ENCODE measurements at places on chromosomes 12 and 14.

DNA sequence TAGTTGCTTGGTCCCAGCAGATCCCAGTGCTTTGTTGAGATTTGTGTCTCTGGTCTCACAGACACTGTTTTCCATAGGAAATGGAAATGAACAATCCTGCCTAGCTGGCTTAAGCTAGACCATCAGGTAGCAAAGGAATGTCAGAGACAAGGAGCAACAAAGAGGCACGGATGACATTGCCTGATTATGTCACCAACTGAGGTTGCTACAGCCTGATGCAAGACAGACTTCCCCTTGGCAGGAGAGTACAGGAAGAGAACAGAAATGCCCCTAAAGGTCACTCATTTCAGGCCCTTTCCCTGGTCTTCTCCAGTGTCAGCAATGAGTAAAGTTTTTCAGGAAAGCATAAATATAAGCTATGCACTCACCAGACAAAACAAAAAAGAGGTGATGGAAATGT, 2.0 kb upstream of the PRB2 start:
- DNase-seq: no peak

- no peak for DNase-seq
These were observed 71.1 kb downstream of the PTPRR start for GRCh38 chr12:70849265-70849960.

GRCh38 chr14:26180221-26180620, 417.6 kb downstream of the NOVA1 start:
- DNase-seq: no peak

DNA sequence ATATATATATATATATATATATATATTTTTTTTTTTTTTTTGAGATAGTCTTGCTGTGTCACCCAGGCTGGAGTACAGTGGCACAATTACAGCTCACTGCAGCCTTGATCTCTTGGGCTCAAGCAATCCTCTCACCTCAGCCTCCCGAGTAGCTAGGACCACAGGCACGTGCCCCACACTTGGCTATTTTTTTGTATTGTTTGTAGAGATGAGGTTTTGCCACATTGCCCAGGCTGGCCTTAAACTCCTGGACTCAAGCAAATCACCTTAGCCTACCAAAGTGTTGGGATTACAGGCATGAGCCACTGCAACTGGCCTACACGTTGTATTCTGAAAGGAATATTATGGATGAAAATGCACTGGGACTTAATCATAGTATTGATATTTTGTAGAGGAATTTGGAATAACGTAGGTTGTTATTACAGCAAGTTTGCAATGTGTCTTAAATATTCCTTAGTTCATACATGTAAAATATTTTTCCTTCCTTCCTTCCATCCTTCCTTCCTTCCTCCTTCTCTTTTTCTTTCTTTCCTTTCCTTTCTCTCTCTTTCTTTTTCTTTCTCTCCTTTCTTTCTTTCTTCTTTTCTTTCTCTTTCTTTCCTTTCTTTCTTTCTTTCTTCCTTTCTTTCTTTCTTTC, 862 bp downstream of the KLRB1 start:
- DNase-seq: no peak

DNA sequence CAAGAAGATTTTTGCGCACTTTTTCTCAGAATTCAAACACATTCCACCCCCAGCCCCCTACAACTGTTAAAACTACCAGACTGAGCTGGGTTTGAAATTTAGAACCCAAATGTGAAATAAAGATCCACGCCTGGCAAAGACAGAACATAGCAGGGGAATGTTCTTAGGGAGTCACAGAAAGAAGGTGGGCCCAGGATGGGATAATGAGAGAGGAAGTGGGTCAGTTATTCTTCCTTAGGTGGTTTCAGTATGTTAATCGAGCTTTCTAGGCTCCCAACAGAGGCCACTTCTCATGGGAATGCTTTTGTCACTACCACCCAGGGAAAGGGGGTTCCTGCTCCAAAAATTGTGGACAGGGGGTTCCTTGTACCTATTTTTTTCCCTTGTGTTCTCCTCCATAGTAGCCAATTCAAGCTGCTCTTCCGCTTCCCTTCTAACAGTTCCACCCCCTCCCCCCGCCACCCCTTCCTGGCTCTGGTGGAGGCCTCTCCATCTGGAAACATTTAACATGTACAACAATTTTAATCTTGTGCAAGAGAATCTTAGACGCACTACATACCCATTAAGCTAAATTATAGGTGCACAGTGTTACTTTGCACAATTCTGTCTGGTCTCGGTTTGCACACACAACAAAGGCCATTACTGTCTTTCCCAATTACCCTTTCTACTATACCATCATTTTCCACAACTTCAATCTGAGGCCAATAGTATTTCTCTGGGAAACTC, 218.1 kb downstream of the MON2 start:
- no peak for DNase-seq

GRCh38 chr12:12887471-12887870, 3.9 kb upstream of the GPRC5A start:
- no peak for DNase-seq

DNA sequence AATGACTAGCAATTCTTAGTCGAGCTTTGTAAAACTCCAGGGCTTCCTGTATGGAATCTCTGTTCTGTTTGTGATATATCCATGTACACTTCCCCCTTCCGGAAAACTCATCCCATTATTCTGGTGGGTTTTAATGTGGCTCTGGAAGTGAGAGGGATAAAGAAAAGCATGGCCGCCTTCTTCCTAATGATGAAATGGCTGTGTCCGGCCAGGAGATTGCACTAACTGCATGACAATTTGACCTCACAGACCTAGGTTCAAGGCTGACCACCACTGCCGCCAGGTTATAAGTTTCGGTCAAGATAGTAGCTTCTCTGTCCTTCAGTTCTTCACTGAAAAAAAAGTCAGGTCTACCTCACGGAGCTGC, 41.0 kb upstream of the NPAS3 start:
- DNase-seq: no peak

GRCh38 chr12:15225136-15225862, 4.1 kb upstream of the RERG start:
- DNase-seq: no peak

- DNase-seq: no peak
These were observed 912.7 kb upstream of the LRFN5 start for GRCh38 chr14:40694023-40694422.

- no peak for DNase-seq
These were observed 186.2 kb downstream of the DICER1 start for GRCh38 chr14:94970941-94971730.

GRCh38 chr14:36302823-36303222, 17.6 kb downstream of the MBIP start:
- no peak for DNase-seq

GRCh38 chr14:92481811-92482555, 31.6 kb upstream of the RIN3 start:
- no peak for DNase-seq

All from HT1080 (cell line).